CD4-positive, alpha-beta T cell treated with Interleukin-2 at 100 ng/mL for 4 hours (primary cell): ENCODE measurements at places on chromosomes 4 and X.

GRCh38 chr4:52840531-52841370 is 21.4 kb upstream of the RASL11B start:
- DNase-seq, result no peak

- no peak for DNase-seq
Measured at GRCh38 chr4:101801958-101802357, 11.4 kb downstream of the BANK1 start.

- DNase-seq, result no peak
Measured at GRCh38 chr4:71691416-71692073, 92.3 kb downstream of the GC start.

GRCh38 chrX:19613645-19614323 is 98.5 kb upstream of the MAP3K15 start:
- DNase-seq, result no peak

GRCh38 chr4:186592966-186593586 is 37.7 kb upstream of the MTNR1A start:
- no peak for DNase-seq

DNA sequence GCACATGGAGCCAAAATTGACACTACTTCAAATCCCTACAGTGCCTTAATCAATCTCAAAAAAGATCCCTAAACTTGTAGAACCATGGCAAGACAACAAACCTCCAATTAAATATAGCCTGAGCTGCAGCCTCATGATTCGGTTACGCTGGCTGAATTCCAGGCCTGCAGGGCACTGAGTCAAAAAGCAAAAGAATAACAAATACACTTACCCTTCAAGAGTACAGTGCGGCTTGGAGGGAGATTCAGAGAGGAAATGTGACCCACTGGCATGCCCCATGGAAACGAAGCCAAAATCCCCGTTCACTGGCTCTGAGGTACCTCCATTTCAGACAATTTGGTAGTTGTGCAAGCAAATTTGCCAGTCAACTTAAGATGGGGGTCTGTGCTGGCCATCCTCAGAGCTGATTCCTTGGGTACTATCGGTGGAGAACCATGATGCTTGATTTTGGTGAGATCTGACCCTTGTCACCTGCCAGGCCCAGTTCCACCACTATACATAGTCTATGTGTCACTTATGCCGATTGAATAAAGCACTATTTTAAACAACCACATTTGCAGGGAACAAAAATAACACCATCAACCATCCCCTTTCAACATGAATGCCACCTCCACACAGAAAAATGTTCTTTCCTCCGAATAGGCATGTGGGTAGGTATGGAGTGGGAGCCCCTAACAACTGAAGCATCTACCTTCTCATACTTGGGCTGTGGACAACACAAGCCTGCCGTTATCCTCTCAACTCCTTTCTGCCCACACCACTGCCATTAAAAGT is 2.1 kb downstream of the C4orf54 start:
- DNase-seq, result no peak

DNA sequence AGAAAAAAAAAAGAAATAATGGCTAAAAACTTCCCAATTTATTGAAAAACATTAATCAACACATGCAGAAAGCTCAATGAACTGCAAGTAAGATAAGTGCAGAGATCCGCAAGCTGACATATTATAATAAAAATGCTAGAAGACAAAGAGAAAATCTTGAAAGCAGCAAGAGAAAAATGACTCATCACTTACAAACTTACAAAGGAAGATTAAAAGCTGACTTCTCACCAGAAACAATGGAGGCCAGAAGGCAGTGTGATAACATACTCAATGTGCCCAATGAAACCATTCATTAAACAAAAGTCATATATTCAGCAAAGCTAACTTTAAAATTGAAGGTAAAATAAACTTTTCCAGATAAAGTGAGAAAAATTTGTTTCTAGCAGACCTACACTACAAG is 7.3 kb upstream of the BRWD3 start:
- no peak for DNase-seq

- no peak for DNase-seq
Measured at GRCh38 chr4:82585690-82586435, 24.1 kb upstream of the TMEM150C start.

- DNase-seq, result no peak
Measured at GRCh38 chr4:39893693-39894072, 84.0 kb downstream of the PDS5A start.
